ENCODE measurements at places on chromosomes 2 and 18. TPM values are rescaled to one million over a fixed set of nuclear protein-coding genes. Genes with fewer than 3 reads are reported as not detected.

MYO1B gene
- 84.0 TPM for total RNA-seq

NCKAP5 gene
- 1.1 TPM for total RNA-seq

NDUFV2 gene
- 68.9 TPM for total RNA-seq

GPAT2 gene
- 1.0 TPM for total RNA-seq

FAM124B gene
- under 0.01 TPM for total RNA-seq

CYP26B1 gene
- total RNA-seq = 0.52 TPM

DSEL gene
- total RNA-seq = 74.9 TPM

GKN1 gene
- not detected for total RNA-seq

SLC4A3 gene
- 2.0 TPM for total RNA-seq

VWA3B gene
- total RNA-seq = 0.16 TPM

VIL1 gene
- total RNA-seq = not detected

AKAIN1 gene
- total RNA-seq = not detected

CRYGD gene
- not detected for total RNA-seq

REG3G gene
- total RNA-seq = not detected

RIF1 gene
- 21.9 TPM for total RNA-seq

SULT1C4 gene
- not detected for total RNA-seq

PROM2 gene
- total RNA-seq = 1.1 TPM

PROC gene
- total RNA-seq = not detected

MOGAT1 gene
- not detected for total RNA-seq
